ENCODE measurements at places on chromosomes 5 and 9.

DNA sequence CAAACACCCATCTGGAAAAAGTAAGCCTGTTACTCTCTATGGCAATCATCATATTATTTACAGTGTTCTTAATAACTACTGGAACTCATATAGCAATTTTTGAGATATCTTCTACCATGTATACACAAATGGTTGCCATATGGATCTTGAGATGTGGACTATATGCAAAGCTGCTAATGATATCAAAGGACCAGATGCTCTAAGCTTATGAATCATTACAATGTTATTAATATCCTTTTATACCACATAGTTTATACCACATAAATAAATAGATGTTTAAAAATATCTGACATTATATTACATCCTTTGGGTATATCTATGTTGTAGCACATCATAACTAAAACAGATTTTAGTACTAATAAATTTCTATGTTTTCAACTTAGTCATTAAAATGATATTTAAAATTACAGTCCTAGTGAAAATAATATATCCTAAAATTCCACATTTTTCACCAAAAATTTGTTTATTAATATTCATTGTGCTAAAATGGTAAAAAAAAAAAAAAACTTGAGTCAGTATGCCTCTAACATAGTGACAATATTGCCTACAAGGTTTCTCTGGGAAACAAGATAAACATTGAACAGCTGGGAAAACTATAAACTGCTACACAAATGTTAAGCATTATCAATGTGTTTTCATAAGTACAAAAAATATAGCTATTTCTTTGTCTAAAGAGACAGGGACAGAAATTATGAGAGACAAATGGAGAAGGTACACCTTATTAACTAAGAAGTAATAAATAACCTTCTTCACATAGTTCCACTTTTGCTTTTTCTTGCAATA, 85.5 kb downstream of the DTWD2 start:
- no peak for DNase-seq

DNA sequence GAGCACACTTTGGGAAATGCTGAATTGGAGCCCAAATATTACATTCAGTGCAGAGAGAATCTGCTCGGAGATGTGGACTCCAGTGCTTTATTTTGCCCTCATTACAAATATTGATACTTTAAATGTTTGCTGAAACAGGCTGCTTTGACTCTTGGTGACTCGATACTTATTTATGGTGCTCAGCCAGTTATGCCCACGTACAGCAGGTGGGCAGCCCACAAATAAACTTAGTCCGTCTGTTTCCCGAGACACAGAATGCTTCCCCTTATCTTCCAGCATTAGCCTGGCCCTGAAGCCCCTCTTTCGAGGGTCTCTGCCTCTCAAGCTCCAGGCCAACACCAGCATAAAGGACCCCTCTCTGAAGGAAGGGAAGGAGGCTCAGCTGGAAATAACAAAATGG, 158.7 kb downstream of the SMARCA2 start:
- no peak for DNase-seq

- DNase-seq = peak; percentile 81
Observed at GRCh38 chr5:133245191-133246052, 193.6 kb downstream of the HSPA4 start.

DNA sequence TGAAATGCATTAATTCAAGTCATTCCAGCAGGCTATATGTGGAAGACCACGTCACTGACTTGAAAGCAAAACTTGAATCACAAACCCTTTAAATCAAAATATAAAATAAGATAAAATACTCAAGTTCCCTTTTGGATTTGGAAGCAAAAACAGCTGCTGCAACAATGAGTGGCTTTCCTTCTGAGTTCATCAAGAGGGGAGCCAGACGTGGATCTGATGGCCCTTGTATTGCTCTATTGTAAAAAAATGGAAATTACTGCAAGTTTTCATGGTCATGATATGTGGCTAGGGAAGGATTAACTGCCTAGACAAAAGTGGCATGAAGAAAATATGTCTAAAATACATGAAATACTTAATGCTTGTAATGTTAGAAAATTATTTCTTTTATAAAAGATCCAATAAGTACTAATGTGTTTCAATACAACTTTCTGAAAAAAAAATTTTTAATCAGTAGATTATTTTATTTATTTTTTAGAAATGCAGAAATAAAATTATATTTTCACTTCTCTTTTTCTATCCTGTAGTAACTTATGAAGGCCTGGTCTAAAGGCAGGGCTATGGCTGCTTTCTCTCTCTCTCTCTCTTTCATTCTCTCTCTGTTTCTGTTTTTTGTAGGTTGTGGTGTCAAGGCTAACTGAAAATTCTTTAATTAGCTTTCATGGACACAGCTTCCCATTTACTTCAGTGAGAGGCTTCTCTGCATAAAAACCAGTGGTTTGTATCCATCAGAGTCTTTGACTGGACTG, 24.0 kb downstream of the LIX1 start:
- DNase-seq = no peak

DNA sequence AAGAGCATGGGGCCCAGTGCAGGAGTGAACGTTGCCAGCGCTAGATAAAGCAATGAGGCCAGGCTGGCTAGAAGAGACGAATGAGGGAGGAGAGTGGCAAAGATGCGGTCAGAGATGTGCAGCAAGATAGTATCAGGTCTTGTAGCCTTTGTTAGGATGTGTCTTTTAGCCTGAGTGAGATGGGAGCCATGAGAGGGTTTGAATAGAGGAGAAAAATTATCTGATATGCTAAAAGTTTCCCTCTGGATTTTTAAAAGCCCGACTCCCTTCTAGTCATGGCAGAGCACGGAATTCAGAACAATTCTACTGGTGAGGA, 12.2 kb downstream of the DUSP1 start:
- no peak for DNase-seq

GRCh38 chr5:1211701-1212100, 10.3 kb downstream of the SLC6A19 start:
- DNase-seq = no peak

GRCh38 chr9:91360551-91361290, 997 bp downstream of the AUH start:
- no peak for DNase-seq

DNA sequence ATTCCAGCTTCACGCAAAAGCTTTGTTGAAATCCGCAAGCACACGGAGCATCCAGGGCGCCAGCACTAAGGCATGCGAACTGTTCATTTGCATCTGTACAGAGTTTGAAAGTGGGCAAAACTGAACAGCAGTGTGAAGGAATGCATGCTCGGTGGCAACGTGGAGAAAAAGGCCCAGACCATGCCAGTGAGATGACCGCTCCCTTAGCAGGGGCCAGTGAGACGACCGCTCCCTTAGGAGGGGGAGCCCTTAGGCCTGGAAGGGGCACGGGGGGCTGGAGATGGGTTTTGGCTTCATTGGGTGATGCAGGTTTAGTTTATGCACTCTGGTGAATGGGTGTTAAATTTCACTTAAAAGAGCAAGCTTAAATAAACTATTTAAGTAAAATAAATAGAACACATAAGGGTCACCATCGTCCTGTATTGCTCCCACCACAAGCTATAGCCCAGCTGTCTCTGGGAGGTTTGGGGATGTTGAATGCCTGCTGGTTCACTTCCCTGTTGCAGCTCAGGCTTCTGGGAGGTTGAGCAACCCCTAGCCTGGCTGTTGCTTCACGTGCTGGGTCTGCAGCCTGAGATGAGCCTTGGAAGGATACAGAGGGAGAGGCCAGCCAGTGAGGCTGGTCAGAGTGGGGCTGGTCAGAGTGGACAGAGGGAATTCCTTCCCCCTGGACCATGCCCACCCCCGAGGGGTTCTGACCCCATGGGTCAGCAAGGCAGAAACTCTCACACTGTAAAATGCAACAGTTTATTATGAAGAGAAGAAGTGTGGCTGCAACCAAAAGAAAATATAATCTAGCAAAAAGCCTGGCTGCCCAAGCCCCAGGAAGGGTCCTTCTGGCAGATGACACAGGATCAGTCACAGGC, 4.6 kb upstream of the FCN1 start:
- DNase-seq = no peak
